Keratinocyte (primary cell): ENCODE measurements at places on chromosomes 11 and 22. TPM values are rescaled to one million over a fixed set of nuclear protein-coding genes. Genes with fewer than 3 reads are reported as not detected.

DNA sequence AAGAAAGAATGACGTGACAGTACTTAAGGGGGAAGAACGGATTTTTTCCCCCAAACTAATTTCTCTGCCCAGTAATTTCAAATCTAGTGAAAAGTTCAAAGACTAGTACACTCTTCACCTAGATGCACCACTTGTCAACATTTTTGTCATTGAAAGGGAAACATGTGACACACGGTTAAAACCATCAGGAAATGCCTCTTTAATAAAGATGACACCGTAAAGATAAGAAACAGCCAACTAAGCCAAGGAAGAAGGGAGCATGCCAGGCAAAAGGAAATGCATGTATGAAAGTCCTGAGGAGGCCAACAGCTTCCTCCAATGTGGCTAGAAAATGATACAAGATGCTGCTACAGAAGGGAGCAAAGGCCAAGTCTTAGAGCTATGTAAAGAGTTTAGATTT lies 49.4 kb downstream of the RSF1 start:
- no peak overlapping the region for H3K27ac ChIP-seq
- H3K4me1 ChIP-seq: no peaks in the 10 kb centered on the region
- H3K4me3 ChIP-seq: no peak overlapping the region
- H3K36me3 ChIP-seq: no peaks in the 10 kb centered on the region
- H3K27me3 ChIP-seq: no peaks in the 10 kb centered on the region
- DNase-seq: no peak

DNA sequence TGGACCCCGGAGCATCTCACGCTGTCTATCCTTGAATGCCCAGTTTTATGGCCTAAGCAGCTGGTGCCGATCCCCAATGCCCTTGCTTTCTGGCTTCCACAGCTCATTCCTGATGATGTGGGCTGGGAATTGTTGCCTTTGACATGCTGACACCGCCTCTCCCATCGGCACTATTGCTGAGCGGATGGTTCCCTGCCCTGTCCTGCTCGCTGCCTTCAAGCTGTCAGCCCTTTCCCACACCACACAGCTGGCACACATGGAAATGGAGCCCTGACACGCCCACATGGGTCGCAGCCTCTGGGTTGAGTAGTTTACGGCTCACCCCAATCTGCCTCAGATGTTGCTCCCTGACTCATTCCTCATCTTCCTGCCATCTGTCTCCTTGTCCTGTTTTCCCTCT lies 110.2 kb upstream of the SESN3 start:
- no peak for DNase-seq
- no peaks in the 10 kb centered on the region for H3K36me3 ChIP-seq
- H3K27ac ChIP-seq: no peak overlapping the region

- H3K36me3 ChIP-seq: no peaks in the 10 kb centered on the region
- H3K4me1 ChIP-seq: no peaks in the 10 kb centered on the region
- no peak overlapping the region for H3K27ac ChIP-seq
- H3K27me3 ChIP-seq: peaks cover 4% of the 10 kb centered on the region
These were observed 51.3 kb downstream of the TRIM29 start for GRCh38 chr11:120086651-120087050.

- H3K4me1 ChIP-seq: no peaks in the 10 kb centered on the region
- no peaks in the 10 kb centered on the region for H3K27me3 ChIP-seq
- no peak overlapping the region for H3K4me3 ChIP-seq
These were observed 379.9 kb downstream of the TTC28 start for GRCh38 chr22:28299753-28300152.

GRCh38 chr22:48044487-48045060 lies 1282.1 kb downstream of the TBC1D22A start:
- no peaks in the 10 kb centered on the region for H3K36me3 ChIP-seq
- DNase-seq: no peak
- H3K27ac ChIP-seq: no peak overlapping the region

- no peak overlapping the region for H3K4me3 ChIP-seq
- no peaks in the 10 kb centered on the region for H3K27me3 ChIP-seq
- peaks cover 33% of the 10 kb centered on the region for H3K4me1 ChIP-seq
- H3K36me3 ChIP-seq: no peaks in the 10 kb centered on the region
- no peak for DNase-seq
These were observed 123.5 kb downstream of the MPPED1 start for GRCh38 chr22:43535336-43535735.

- no peaks in the 10 kb centered on the region for H3K27me3 ChIP-seq
- no peak for DNase-seq
- H3K27ac ChIP-seq: no peak overlapping the region
- H3K36me3 ChIP-seq: no peaks in the 10 kb centered on the region
- H3K4me3 ChIP-seq: no peak overlapping the region
- no peaks in the 10 kb centered on the region for H3K4me1 ChIP-seq
These were observed 619.0 kb upstream of the ARHGAP42 start for GRCh38 chr11:100068116-100068515.

- no peak for DNase-seq
- no peak overlapping the region for H3K27ac ChIP-seq
These were observed 21.4 kb downstream of the KCNQ1OT1 start for GRCh38 chr11:2678396-2678795.

DNA sequence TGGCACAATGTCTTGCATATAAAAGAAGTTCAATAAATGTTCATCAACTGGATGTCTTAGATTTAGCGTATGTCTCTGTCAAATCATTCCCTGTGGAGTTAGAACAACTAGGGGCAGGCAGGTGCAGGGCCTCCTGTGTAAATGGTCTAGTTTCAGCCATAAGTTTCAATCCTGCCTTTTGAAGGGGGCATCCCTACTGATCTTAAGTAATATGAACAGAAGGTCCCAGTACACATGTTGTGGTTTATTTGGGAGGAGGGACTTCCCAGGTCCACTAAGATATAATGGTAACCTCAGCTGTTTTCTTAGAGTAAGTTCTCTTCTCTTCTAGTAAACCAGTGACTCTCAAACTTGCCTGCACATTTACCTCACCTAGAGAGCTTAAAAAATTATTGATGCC lies 19.8 kb downstream of the TTC12 start:
- no peak overlapping the region for H3K4me3 ChIP-seq
- DNase-seq: no peak
- no peaks in the 10 kb centered on the region for H3K4me1 ChIP-seq
- H3K27ac ChIP-seq: no peak overlapping the region
- H3K27me3 ChIP-seq: no peaks in the 10 kb centered on the region

DNA sequence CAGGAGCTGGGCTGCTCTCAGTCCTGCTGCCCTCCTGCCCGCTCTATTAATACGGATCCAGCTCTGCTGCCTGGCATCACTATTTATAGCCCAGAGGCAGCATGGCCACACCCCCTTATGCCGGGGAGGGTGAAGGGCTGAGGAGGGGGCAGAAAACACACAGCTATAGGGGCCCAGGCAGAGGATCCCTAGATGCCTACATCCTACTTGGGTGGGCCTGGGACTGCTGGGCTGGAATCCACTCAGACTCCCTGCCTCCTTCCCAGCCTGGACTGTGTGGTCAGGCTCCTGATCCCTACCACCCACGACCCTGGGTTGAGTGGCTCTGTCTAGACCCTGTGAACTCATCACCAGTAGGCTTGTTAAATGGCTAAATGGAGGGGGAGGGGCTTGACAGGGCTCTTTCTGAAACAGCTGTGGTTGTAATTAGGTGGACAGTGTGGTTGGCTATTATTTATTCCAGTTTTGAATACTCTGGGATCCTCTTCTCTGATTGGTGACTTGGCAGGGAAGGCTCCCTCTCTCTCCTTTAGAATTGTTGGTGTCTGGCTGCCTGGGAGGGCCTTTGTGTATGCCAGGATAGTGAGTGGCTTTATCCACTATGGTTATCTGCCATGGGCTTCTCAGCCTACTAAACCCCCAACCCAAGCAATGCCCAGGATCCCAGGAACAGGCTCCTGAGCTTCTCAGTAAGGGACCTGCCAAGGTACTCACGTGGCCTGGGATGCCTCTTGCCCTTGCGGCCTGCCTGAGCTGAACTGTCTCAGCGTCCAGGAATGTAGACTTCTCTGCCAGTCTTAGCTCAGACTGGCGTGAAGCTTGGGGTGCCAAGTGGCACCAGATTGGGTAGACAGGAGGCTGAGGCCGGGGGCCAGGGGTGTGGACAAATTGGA lies 15.2 kb downstream of the PHLDB1 start:
- H3K27ac ChIP-seq: peak overlapping the region; percentile 81
- peaks cover 13% of the 10 kb centered on the region for H3K36me3 ChIP-seq
- DNase-seq: peak; percentile 92
- no peaks in the 10 kb centered on the region for H3K27me3 ChIP-seq

GRCh38 chr11:72598906-72599305 lies 75.3 kb downstream of the PDE2A start:
- peaks cover 16% of the 10 kb centered on the region for H3K27me3 ChIP-seq
- H3K4me1 ChIP-seq: no peaks in the 10 kb centered on the region
- no peak overlapping the region for H3K4me3 ChIP-seq
- H3K36me3 ChIP-seq: no peaks in the 10 kb centered on the region
- no peak overlapping the region for H3K27ac ChIP-seq

- no peak overlapping the region for H3K4me3 ChIP-seq
- no peak for DNase-seq
- H3K4me1 ChIP-seq: no peaks in the 10 kb centered on the region
These were observed 1140.1 kb downstream of the BRD1 start for GRCh38 chr22:48687606-48688005.

GRCh38 chr11:134037046-134037908 lies 31.6 kb upstream of the JAM3 start:
- peak overlapping the region; percentile 61 for H3K27ac ChIP-seq
- peak overlapping the region; percentile 67 for H3K4me3 ChIP-seq
- no peaks in the 10 kb centered on the region for H3K36me3 ChIP-seq
- peaks cover 66% of the 10 kb centered on the region for H3K4me1 ChIP-seq
- DNase-seq: no peak
- H3K27me3 ChIP-seq: no peaks in the 10 kb centered on the region

- peaks cover 5% of the 10 kb centered on the region for H3K27me3 ChIP-seq
- no peak for DNase-seq
- no peak overlapping the region for H3K4me3 ChIP-seq
- H3K4me1 ChIP-seq: no peaks in the 10 kb centered on the region
- no peak overlapping the region for H3K27ac ChIP-seq
These were observed 22.2 kb upstream of the RFPL3 start for GRCh38 chr22:32335471-32335870.

DNA sequence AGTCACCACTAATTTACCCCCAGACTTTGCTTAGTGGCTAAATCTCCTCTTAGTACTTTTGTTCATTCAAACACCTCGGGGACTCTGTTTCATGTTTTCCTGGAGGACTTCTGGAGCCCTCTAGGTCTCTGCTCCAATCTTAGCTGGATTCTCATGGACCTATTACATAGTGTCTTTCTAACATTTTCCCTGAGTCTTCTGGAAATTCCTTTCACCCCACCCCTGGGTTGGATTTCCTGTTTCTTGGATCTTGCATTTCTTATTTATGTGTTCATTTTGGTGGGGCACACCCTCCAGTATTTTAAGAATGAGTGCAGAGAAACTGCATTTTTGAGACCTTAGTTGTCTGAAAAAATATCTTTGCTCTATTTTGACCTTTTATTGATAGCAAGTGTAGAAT lies 220.1 kb downstream of the BLID start:
- H3K4me3 ChIP-seq: no peak overlapping the region
- H3K4me1 ChIP-seq: peaks cover 56% of the 10 kb centered on the region
- no peaks in the 10 kb centered on the region for H3K36me3 ChIP-seq
- peak overlapping the region; percentile 77 for H3K27ac ChIP-seq
- no peak for DNase-seq
- no peaks in the 10 kb centered on the region for H3K27me3 ChIP-seq

DNA sequence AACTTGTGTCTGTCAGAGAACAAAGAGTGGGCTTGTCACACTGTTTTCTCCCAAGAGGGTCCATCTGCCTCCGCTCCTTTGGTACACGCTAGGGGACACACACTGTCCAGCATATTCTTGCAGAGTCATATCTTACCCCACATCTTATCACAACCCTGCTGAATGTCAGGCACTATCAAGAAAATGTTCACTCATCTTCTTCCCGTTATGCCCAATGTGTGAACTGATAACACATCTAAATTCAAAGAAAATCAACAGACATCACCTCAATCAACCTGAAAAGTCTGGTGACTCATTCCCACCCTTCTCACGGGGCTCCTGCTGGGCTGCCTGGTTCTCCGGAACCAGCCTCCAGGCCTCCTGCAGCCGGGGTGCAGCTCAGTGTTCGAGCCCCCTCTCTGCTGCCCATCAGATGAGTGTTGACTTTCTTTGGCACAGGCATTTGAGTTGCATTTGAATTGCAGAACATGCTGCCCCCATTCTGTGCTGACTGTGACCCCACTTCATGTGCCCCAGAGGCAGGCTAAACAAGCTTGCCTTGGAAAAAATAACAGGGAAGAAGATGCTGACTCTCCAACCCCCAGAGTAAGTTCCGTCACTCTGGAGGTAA lies 19.4 kb downstream of the GRAP2 start:
- no peak for DNase-seq
- no peaks in the 10 kb centered on the region for H3K4me1 ChIP-seq
- peaks cover 15% of the 10 kb centered on the region for H3K27me3 ChIP-seq
- H3K4me3 ChIP-seq: no peak overlapping the region

DNA sequence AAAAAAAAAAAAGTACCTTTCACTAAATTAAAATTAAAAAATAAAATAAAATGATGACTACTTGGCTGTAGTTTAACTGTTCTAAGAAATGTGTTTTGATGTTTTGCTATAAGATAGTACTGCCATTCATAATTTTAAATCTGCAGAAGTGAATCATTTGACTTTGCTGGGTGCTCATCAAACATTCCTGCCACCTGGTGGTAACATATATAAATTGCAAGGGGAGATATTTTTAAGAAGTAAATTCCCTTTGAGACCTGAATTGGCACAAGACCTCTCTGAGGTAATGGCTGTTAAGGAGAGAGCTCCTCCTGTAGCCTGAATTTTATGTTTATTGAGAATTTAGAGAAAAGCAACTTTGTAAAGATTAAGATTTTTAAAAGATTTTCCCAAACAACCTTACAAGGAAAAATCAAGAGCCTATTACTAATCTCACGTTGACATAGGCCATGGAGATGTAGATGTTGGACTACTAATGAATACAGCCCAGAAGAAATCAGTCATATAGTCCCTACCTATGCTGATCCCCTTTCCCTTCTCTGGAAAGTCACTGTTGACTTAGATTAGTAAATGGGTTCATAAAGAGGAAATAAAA lies 11.9 kb upstream of the NARS2 start:
- H3K4me1 ChIP-seq: no peaks in the 10 kb centered on the region
- DNase-seq: no peak
- H3K36me3 ChIP-seq: no peaks in the 10 kb centered on the region

DNA sequence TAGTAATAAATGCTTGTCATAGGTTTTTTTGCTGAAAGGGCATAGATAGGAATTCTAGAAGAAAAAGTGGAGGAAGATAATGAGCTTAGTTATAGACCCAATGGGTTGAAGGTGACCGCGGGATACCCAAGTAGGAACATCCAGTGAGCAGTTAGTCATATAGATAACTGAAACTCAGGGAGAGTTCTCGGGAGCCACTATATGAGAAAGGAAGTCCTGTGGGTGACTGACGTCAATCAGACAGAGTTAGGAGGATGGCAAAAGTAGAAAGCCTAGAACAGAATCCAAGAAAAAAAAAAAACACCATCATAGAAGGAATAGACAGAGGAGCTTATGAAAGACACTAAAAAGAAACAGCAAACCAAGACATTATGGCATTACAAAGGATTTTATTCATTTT lies 1.6 kb upstream of the CNGA4 start:
- no peak overlapping the region for H3K4me3 ChIP-seq
- H3K4me1 ChIP-seq: peaks cover 10% of the 10 kb centered on the region
- DNase-seq: no peak
- H3K27ac ChIP-seq: no peak overlapping the region

KRTAP5-9 gene
- 0.05 to 0.12 TPM in 2 of 3 replicates, not detected in the other for polyA plus RNA-seq

MS4A6A gene
- not detected in 3 replicates for polyA plus RNA-seq

SOX6 gene
- 6.0 to 6.8 TPM (median 6.4 TPM) in 3 replicates for polyA plus RNA-seq

RAB39A gene
- not detected in 3 replicates for polyA plus RNA-seq

ARHGAP8 gene
- polyA plus RNA-seq: 20.2 to 26.0 TPM (median 21.3 TPM) in 3 replicates

CRYBB3 gene
- polyA plus RNA-seq: 0.06 TPM in 1 of 3 replicates, not detected in the others

CRYAB gene
- 7.4 to 47.9 TPM (median 11.0 TPM) in 3 replicates for polyA plus RNA-seq

CAVIN3 gene
- polyA plus RNA-seq: 26.0 to 43.0 TPM (median 30.1 TPM) in 3 replicates

LBHD1 gene
- polyA plus RNA-seq: 3.8 to 5.3 TPM (median 4.9 TPM) in 3 replicates

VSIG10L2 gene
- 0.01 to 0.22 TPM (median 0.09 TPM) in 3 replicates for polyA plus RNA-seq

MMP1 gene
- 81.5 to 158 TPM (median 107 TPM) in 3 replicates for polyA plus RNA-seq
